NCI-H2029 (cell line): ENCODE measurements at places on chromosomes 6 and 20.

DNA sequence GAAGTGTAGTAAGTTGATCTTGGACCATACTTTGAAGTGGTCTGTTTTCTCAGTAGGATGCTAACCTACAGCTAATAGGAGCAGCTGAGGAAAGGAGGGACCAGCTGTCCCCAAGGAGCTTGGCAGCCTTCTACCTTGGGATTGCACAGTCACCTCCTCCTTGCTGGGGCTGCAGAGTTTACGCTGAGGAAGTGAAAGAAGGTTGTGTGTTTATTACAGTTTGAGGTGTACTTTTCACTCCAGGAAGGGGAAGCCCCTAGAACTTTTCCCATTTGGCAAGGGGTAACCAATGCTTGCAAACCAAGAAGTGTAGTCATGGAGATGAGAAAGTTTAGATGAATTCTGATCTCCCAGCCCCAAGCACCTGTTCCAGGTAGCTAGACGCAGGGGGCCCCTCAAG is 58.8 kb downstream of the BMP6 start:
- no peak for DNase-seq

- DNase-seq, result no peak
Measured at GRCh38 chr20:37244572-37244957, 17.0 kb downstream of the GHRH start.

GRCh38 chr6:155495011-155495768 is 39.6 kb upstream of the NOX3 start:
- no peak for DNase-seq

- DNase-seq, result no peak
Measured at GRCh38 chr6:36949636-36950035, 4.9 kb upstream of the PI16 start.

- DNase-seq, result no peak
Measured at GRCh38 chr6:110322874-110323242, 35.3 kb downstream of the METTL24 start.

GRCh38 chr6:149891259-149891658 is 6.7 kb downstream of the RAET1E start:
- no peak for DNase-seq

DNA sequence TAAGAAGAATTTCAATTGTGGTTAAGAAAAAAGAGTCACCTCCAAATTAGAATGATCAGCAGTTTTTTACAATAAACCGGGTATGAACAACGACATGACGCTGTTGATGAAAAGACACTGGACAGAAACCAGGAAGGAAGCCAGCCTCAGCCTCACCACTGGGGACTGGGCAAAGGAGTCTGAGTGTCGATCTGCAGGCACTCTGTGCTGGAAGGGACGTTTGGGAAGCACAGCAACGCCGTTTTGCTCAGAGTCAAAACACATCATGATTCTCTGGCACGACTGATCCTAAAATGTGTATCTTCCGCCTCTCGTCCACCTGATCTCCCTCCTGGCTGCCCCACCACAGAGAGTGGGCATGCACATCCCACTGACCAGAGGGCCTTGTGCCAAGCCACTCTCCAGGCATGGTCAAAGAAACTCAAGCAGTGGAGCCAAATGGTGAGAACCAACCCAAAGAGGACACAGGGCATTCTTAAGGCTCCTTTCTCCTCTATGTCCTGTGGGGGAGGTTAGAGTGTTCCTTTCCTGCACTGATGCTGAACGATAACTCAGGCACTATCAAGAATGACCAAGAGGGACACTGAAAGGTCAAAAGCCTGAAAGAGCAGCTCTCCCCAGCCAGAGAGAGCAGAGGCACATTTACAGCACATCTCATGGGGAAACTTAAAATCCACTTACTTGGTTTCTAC is 68.8 kb downstream of the AGPAT4 start:
- no peak for DNase-seq

DNA sequence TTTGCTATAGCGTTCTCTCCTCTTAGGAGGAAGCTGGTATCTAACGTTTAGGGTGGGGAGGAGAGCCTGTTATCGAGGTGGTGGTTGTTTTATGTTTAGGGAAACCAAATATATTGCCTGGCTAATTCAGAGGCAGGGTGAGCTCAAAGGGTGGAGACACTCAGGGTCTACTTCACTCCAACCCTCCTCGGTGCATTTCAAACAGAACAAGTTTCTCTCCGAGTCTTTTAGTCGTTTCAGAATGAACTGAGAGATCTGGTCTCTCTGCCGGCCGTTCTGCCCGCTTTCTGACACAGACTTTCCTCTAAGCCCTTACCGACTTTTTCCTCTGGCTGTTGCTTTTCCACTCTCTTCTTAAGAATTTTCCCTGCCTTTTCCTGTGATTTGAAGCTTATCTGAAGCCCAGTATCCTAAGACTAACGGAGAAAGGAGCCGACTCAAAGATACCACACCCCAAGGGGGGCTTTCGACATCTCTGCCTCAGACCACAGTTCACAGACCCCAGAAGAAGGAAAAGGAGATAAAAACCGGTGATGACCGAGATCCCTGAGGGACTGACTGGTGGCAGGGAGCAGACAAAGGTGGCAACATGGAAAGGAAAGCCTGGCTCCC is 865 bp downstream of the STK38 start:
- no peak for DNase-seq
